ENCODE measurements at places on chromosomes 3 and 15.

DNA sequence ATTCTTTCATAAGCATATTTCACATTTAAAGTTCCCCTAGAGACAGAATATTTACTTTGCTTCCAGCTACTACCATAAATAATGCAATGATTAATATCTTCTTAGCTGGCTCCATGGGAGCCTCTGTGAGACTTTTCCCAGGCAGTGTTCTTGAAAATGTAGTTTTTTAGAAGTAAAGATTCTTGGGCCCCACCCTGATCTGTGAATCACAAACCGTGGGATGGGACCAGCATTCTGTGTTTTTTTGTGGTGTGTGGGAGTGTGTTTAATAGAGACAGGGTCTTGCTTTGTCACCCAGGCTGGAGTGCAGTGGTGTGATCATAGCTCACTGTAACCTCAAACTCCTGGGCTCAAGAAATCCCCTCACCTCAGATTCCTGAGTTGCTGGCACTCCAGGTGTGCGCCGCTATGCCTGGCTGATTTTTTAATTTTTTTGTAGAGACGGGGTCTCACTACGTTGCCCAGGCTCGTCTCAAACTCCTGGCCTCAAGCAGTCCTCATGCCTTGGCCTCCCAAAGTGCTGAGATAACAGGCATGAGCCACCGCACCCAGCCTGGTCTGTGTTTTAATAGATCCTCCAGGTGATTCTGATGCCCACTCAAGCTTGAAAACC is 83.0 kb downstream of the KLHL25 start:
- peaks cover 23% of the 10 kb centered on the region for H3K36me3 ChIP-seq
- no peak overlapping the region for H3K4me3 ChIP-seq
- DNase-seq = no peak
- peaks cover 44% of the 10 kb centered on the region for H3K4me1 ChIP-seq
- H3K27me3 ChIP-seq = no peaks in the 10 kb centered on the region
- H3K27ac ChIP-seq = no peak overlapping the region

DNA sequence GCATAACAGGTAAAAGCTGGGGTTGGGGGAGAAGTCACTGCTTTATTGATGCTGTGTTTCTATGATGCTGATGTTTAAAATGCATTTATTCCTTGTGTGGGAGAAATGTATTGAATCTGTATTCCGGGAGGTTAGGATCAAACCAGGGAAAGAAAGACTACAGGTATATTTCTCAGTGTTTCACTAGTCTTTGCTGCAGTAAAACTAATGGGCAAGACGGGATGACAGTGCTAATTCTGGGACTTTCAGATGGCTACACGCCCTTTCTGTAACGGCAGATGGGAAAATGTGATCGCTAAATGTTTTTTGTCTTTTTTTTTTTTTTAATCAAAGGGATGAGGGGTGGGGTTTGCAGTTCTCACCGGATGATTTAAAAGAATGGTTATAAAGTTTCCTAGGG is 393 bp downstream of the CNTN6 start:
- no peaks in the 10 kb centered on the region for H3K27me3 ChIP-seq
- H3K36me3 ChIP-seq = no peaks in the 10 kb centered on the region
- no peaks in the 10 kb centered on the region for H3K4me1 ChIP-seq
- DNase-seq = no peak
- H3K27ac ChIP-seq = no peak overlapping the region

GRCh38 chr15:92157666-92158298 is 235.9 kb upstream of the ST8SIA2 start:
- no peak overlapping the region for H3K4me3 ChIP-seq
- no peak for DNase-seq
- no peaks in the 10 kb centered on the region for H3K4me1 ChIP-seq
- H3K36me3 ChIP-seq = peaks cover 11% of the 10 kb centered on the region
- no peaks in the 10 kb centered on the region for H3K27me3 ChIP-seq
- no peak overlapping the region for H3K27ac ChIP-seq

- H3K27ac ChIP-seq = no peak overlapping the region
- no peaks in the 10 kb centered on the region for H3K27me3 ChIP-seq
- no peaks in the 10 kb centered on the region for H3K36me3 ChIP-seq
- DNase-seq = no peak
- H3K4me3 ChIP-seq = no peak overlapping the region
Observed at GRCh38 chr3:55537129-55537528, 50.0 kb upstream of the WNT5A start.

GRCh38 chr15:74464216-74464615 is 3.3 kb upstream of the UBL7 start:
- H3K4me3 ChIP-seq = no peak overlapping the region
- peaks cover 17% of the 10 kb centered on the region for H3K4me1 ChIP-seq
- no peaks in the 10 kb centered on the region for H3K36me3 ChIP-seq
- no peak overlapping the region for H3K27ac ChIP-seq
- H3K27me3 ChIP-seq = no peaks in the 10 kb centered on the region

DNA sequence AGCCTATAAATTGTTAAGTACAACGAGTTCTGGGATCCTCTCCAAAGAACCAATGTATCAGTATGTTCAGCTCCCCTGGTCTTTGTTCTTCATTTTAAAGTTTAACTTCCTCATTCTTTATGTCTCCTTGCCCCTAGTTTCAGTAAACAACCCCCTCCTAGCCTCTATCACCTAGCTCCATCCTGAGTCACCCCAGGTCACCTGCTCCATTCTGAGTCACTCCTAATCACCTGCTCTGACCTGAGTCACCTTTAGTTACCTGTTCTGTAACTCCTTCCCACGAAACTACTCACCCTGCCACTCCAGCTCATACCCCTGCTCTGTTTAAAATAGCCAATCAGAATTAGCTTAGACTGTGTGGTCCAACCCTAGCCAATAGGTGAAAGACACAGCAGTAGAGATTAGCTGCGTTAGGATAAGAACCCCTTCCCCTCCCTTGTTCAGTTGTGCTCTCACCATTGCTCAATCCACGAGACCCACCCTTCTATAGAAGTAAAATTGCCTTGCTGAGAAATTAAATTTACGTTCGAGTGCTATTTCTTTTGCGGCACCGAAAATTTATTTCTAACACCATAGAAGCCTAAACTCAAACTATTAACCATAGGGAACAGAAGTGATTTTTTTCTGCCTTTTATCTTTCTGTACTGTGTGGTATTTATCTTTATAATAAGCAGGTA is 245.0 kb upstream of the ADAMTS9 start:
- H3K27ac ChIP-seq = no peak overlapping the region
- no peaks in the 10 kb centered on the region for H3K36me3 ChIP-seq
- no peak for DNase-seq
- no peak overlapping the region for H3K4me3 ChIP-seq
- H3K27me3 ChIP-seq = no peaks in the 10 kb centered on the region

Measured in esophagus muscularis mucosa (tissue), 4 donors.